ENCODE measurements at places on chromosomes 5 and 9.

GRCh38 chr9:133163504-133164172, at the start of gene GBGT1:
Gene GBGT1 (minus strand): TSS chr9:133163914. CDS start chr9:133162412, 1,502 bp downstream.
- no peak for DNase-seq

DNA sequence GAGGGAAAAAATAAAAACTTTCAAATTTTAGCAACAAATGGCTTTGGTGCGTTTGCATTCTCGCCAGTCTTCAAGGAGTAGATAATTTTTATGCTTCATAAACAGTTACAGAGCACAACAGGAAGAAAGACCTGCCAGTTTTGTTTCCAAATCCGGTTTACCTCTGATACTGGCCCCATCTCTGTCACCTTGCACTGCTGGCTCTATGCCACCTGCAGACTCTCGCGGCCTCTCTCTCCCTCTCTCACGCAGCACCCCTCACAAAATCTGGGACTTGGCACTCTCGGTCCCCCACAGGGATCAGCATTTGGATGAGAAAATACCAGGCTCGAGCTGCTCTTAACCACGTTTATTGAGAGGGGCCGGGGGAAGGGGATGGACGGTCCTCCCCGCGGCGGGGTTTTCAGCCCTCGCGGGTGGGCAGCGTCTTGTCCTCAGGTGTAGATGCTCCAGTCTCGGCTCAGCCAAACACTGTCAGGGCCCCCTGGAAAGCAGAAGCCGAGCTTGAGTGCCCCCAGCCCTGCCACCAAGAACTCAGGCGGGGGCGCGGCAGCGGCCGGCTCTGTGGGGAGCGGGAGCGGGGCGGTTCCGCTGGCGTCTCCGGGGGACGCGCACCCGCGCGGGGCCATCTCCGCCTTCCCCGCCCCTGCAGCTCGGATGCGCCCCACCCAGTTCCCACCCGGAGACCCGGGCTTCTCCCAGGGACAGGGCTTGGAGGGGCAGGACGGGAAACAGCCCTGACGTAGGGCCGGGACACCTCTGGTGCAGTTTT, 1.3 kb downstream of the SCGB3A1 start:
- no peak for DNase-seq

DNA sequence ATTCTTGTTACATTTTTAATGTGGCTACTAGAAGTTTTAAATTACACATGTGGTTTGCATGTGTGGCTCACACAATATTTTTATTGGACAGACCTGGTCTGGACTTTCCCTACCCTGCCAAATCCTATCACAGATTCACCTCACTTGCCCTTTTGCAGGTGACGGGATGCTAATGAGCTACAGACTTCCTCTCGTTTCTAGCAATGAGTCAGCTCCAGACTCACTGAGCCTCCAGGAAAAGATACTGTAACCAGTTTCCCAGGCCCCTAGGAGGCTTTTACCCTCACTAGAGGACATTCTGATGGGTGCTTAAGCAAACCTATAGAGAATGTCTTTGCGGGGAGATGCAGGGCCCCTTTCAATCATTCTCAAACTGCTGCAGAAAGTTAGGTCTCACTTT, 135.4 kb downstream of the WDR41 start:
- DNase-seq = no peak

DNA sequence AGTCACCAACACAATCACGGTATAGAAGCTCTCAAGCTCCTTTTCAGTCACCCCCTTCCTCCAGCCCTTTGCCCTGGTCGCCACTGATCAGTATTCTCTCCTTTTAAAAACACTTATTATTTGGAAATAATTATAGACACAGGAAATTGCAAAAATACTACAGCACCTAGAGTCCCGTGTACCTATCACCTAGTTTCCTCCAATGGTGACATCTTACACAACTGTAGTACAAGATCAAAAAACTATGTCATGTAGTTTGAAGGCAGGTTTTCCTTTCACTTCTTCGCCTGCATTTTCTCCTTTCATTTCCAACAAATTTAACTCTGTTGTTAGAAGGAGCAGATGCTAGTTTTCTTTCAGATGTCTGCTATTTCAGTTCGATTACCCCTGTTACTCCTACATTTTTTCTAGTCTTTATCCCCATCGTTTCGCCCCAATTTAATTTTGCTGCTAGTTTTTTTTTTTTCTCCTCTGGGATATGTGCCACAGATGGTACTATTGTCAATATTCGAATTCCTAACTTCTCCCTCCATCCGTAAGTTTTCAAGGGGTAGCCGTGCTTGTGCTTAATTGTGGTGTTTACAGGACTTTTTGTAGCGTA, 612 bp upstream of the ATG10 start:
- no peak for DNase-seq

GRCh38 chr5:175597718-175598117, 60.2 kb upstream of the HRH2 start:
- no peak for DNase-seq

GRCh38 chr5:148875205-148875875, 48.9 kb downstream of the ADRB2 start:
- DNase-seq = no peak

DNA sequence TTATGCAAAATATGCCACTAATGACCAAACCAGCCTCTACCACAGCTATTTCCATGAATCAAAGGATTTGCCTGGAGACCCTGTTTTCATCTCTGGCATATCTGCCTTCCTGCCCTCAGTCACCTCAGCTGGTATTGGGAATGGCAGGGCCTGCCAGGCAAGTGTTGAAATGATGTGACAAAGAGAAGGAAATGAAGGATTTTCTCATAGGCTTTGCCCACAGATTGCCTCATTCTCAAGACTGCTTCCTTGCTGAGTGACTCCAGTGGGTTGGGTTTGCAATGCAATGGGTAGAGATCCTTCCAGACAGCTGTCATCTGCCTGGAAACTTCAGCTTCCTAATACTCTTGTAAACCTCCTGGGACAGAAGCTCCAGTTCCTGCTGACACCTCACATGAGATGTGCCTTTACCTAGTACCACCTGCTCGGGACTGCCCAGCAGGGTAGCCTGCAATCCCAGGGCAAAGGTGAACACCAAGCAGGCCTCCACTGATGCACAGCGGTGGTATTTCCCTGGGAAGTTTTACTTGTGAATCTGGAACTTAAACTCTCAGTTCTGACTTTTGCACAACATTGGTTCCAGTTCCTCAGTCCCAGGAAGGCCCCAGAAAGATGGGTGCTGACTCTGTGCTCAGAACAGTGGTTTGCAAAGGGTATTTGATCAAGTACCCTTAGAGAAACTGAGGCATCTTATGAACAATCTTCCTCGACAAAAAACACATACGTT, 64.8 kb upstream of the SLC1A1 start:
- DNase-seq = no peak

Measured in NCI-H524 treated with DMSO at 0.1 percent for 48 hours (cell line).